AG20443 (cell line): ENCODE measurements at places on chromosomes 6 and 20.

DNA sequence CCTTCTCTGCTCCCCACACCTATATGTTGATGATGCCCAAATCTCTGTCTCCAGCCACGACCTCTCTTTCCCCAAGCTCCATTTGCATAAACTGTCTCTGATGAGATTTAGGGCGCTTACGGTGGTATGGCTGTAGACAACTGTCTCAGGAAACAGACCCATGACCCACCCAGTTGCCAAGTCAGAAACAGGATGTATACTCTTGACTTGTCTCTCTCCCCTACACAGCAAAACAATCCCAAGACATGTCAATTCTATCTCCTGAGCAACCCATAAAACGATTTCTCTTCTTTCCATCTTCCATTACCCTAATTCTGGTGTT, 13.9 kb downstream of the GNL1 start:
- DNase-seq: no peak

GRCh38 chr6:152750694-152751093, at the start of gene VIP:
Gene VIP (plus strand): TSS chr6:152750797. CDS start chr6:152752178, 1,381 bp downstream.
- peak; percentile 54 for DNase-seq

DNA sequence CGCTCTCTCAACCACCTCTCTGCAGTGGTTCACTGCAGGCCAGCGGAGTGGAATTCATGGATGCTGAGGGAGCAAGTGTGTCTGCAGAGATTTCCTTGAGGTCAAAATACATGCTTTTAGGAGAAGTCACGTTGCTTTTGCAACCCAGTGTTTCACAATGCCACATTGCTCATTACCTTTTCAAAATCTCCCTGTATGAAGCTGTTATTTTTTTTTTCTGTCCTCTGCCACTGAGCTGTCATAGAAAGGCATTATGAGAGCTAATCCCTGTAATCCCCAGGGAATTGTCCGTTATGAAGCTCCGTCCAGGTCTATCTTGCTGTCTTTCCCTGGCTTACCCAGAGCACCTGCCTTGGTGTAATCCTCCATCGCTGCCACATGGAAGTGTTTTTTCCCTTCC, 60.5 kb upstream of the SLC22A23 start:
- peak; percentile 86 for DNase-seq

DNA sequence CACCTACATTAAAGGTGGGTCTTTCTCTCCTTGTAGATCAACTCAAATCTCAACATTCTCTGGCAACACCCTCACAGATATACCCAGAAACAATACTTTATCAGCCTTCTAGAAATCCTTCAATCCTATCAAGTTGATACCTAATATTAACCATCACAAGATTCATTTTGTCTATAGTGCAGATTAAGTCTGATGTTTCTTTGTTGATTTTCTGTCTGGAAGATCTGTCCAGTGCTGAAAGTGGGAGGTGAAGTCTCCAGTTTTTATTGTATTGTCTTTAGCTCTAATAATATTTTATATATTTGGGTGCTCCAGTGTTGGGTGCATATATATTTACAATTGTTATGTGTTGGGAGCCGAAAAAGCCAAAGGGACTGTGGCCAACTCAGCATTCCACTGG, 493.9 kb upstream of the ADGRB3 start:
- no peak for DNase-seq

DNA sequence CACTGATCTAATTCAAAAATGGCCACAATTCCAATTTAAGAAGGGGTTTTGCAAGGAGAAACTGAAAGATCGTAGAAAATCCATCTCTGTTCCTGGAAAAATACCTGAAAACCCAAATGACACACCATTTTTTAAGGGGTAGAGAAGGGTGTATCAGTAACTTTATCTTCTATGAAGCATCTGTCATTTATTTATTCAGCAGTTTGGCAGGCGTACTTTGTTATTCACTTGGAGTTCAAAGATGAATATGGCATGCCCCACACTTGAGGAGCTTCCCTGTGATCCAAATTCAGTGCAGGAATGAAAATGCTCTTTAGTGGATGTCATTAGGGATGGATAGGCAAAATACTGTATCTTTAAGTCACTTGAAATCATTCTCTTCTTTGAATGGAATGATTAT, 7.2 kb downstream of the HINT3 start:
- DNase-seq: no peak

GRCh38 chr6:47434372-47435253, 43.0 kb upstream of the CD2AP start:
- DNase-seq: no peak

- DNase-seq: no peak
These were observed 94.7 kb downstream of the ADTRP start for GRCh38 chr6:11683871-11684270.

- no peak for DNase-seq
These were observed 103.7 kb upstream of the ENPP5 start for GRCh38 chr6:46274502-46274901.

DNA sequence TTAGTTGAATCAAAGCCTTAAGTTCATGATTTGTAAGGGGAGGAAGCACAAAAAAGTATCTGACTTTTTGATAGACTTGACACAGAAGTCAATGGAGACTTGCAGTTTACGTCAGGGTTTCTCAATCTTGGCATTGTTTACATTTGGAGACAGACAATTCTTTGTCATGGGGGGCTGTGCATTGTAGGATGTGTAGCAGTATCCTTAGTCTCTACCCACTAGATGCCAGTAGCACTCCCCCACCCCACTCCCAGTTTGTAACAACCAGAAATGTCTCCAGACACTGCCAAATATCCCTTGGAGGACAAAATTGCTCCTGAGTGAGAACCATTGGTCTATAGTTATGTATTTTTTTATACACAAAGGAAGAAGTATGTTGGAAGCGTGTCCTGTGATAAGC, 434.1 kb downstream of the RFPL4B start:
- DNase-seq: no peak

DNA sequence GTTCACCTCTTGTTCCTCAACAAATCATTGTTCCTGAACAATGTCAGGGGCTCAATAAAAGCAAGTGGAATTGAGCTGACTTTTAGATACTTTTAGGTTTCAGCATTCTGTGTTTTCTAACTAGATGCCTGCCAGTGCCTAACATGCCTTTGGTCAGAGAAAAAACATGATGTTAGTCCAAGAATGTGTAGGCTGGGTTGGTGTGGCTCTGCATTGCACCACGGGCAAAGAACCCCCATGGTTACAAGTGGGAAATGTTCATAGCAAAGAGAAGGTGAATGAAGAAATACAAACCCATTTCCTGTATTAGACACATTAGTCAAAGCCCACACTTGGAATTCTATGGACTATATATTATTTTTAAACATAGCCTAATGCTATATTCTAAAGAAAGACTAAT, 193.3 kb downstream of the TMEM200A start:
- no peak for DNase-seq

DNA sequence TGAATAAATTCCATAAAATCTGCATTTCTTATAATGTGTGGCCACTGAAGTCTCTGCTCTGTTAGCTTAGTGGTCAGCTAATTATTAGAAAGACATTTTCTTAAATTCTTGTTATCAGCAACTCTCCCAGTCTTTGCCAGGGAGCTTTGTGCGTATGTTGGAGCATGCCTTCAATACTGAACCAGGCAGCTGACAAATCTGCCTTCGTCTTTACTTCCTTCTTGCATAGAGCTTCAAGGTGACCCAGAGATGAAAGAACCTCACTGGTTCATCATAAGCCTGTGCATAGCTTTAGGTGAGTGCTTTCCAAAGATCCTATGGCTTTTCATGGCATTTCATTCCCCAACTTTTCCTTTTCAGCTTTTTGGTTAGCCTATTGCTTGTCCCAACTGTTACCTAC, 43.0 kb upstream of the NELFCD start:
- no peak for DNase-seq
